ENCODE measurements at places on chromosomes 2 and 18. TPM values are rescaled to one million over a fixed set of nuclear protein-coding genes. Genes with fewer than 3 reads are reported as not detected.

- no peaks in the 10 kb centered on the region for H3K36me3 ChIP-seq
- peaks cover 30% of the 10 kb centered on the region for H3K4me1 ChIP-seq
Observed at GRCh38 chr2:236049981-236050380, 118.2 kb downstream of the GBX2 start.

- H3K4me3 ChIP-seq = no peak overlapping the region
- no peak overlapping the region for H3K27ac ChIP-seq
- no peaks in the 10 kb centered on the region for H3K36me3 ChIP-seq
- no peaks in the 10 kb centered on the region for H3K4me1 ChIP-seq
- no peaks in the 10 kb centered on the region for H3K27me3 ChIP-seq
- DNase-seq = no peak
Observed at GRCh38 chr2:230974096-230974913, 21.6 kb upstream of the SPATA3 start.

DNA sequence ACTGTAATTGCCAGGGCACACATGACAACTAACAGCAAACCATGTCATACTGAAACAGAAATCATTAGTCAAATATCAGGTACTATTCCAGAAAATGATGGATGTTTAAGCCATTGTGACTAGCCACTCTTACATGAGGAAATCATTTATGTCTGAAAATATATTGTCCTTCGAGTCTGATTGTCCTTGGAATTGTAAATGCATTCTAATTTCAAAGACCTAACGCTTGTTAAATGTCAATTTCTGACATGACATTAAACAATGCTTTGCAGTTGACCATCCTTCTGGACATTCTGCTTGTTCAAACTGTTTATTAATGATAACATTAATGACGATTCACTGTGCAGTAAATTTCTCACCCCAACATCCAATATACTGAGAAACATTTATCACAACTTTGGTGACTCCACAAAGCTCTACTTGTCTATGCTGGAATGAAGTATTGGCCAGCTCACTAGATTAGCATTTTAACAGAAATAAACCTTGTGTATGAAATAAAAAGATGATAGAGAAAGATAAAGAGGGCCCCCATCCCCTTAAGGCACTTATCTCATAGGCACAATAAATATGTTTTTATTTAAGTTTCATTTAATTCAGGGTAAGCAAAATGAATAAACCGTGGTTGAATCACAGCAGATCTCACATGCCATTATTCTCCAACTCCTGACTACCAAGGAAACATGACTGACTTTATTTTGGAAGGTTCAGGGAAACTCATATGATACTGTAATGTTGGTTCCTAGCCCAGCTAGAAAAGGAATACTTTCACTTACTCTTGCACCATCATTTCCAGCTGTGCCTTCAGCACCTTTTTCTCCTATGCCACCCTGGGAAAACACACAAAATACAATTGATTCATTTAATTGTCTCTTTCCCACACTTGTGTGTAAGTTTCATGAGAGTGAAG is 82.3 kb downstream of the COL3A1 start:
- H3K36me3 ChIP-seq = no peaks in the 10 kb centered on the region
- H3K4me3 ChIP-seq = no peak overlapping the region
- no peak overlapping the region for H3K27ac ChIP-seq
- no peaks in the 10 kb centered on the region for H3K4me1 ChIP-seq
- DNase-seq = no peak
- H3K27me3 ChIP-seq = no peaks in the 10 kb centered on the region

Gene RAX
- total RNA-seq = 0.03 TPM

GRCh38 chr18:29034113-29034856 is 857.4 kb upstream of the CDH2 start:
- no peak overlapping the region for H3K4me3 ChIP-seq
- H3K4me1 ChIP-seq = no peaks in the 10 kb centered on the region
- no peaks in the 10 kb centered on the region for H3K36me3 ChIP-seq
- H3K27me3 ChIP-seq = no peaks in the 10 kb centered on the region
